Smooth muscle cell of the pulmonary artery (primary cell): ENCODE measurements at places on chromosomes 16 and 17. TPM values are rescaled to one million over a fixed set of nuclear protein-coding genes. Genes with fewer than 3 reads are reported as not detected.

Gene ETV4
- total RNA-seq: 1.2 and 1.3 TPM in 2 replicates

Gene DRC3
- 1.2 and 1.8 TPM in 2 replicates for total RNA-seq

Gene SLC9A5
- total RNA-seq: 3.4 and 4.2 TPM in 2 replicates

Gene HS3ST3A1
- 0.99 and 2.9 TPM in 2 replicates for total RNA-seq
